B cell (primary cell): ENCODE measurements at places on chromosomes 3 and 15. TPM values are rescaled to one million over a fixed set of nuclear protein-coding genes. Genes with fewer than 3 reads are reported as not detected.

Gene DOCK3
- 0.17 and 0.30 TPM in 2 replicates for total RNA-seq

Gene CLEC3B
- total RNA-seq: 0.34 TPM in 1 of 2 replicates, not detected in the other

Gene ATXN7
- total RNA-seq: 74.3 and 74.7 TPM in 2 replicates

Gene AGTR1
- total RNA-seq: not detected in 2 replicates

Gene LYZL4
- not detected in 2 replicates for total RNA-seq

Gene GRIP2
- total RNA-seq: not detected in 2 replicates

Gene BCHE
- not detected in 2 replicates for total RNA-seq

Gene SLC27A2
- 0.41 and 0.49 TPM in 2 replicates for total RNA-seq

Gene POTEB
- not detected in 2 replicates for total RNA-seq

Gene ATP13A5
- total RNA-seq: 0.12 TPM in 1 of 2 replicates, not detected in the other

Gene GLDN
- not detected in 2 replicates for total RNA-seq

Gene ERICH6
- total RNA-seq: 0.44 TPM in 1 of 2 replicates, not detected in the other

Gene SYNPR
- total RNA-seq: not detected in 2 replicates

Gene SYNM
- total RNA-seq: 0.27 and 0.36 TPM in 2 replicates

Gene SLC22A13
- total RNA-seq: 0.70 and 0.91 TPM in 2 replicates

Gene GMNC
- total RNA-seq: not detected in 2 replicates

Gene HTR3D
- total RNA-seq: not detected in 2 replicates

Gene CD80
- total RNA-seq: 26.5 and 28.0 TPM in 2 replicates

Gene ADGRG7
- total RNA-seq: not detected in 2 replicates

Gene MESP2
- total RNA-seq: not detected in 2 replicates

Gene FBXO40
- total RNA-seq: not detected in 2 replicates

Gene PAQR9
- total RNA-seq: not detected in 2 replicates

Gene ADAMTS7
- total RNA-seq: 16.6 and 18.0 TPM in 2 replicates

Gene EFHB
- 0.74 and 0.90 TPM in 2 replicates for total RNA-seq

Gene CELSR3
- total RNA-seq: 2.5 and 2.8 TPM in 2 replicates

Gene C3orf85
- not detected in 2 replicates for total RNA-seq
